ENCODE measurements at places on chromosomes 13 and 19.
A peak's percentile ranks its signal among the peaks of the same experiment; 100 is the strongest.

- DNase-seq: no peak
These were observed 338.5 kb downstream of the ZNF536 start for GRCh38 chr19:30710721-30711120.

- no peak for DNase-seq
These were observed 5.7 kb downstream of the ZNF558 start for GRCh38 chr19:8826371-8826770.

- no peak for DNase-seq
These were observed 4.9 kb upstream of the ZC3H13 start for GRCh38 chr13:46057256-46058015.

DNA sequence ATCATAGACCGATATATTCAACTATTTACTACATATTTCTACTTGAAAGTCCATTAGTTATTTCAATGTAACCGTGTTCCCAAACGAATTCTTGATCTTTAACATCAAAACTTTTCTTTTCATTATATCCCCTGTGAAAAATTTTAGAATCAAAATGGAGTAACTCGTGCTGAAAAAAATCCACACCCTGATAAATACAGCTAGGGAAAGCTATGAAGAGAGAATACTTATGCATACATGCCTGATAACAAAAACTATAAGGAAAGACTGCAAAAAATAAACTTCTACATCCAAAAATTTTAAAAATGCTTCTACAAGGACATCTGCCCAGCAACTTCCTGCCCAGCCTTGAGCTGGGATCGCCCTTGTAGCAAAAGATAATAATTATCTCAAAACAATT is 2458.3 kb upstream of the PCDH20 start:
- no peak for DNase-seq

GRCh38 chr13:94646904-94647303 is 45.2 kb downstream of the GPR180 start:
- DNase-seq: no peak

DNA sequence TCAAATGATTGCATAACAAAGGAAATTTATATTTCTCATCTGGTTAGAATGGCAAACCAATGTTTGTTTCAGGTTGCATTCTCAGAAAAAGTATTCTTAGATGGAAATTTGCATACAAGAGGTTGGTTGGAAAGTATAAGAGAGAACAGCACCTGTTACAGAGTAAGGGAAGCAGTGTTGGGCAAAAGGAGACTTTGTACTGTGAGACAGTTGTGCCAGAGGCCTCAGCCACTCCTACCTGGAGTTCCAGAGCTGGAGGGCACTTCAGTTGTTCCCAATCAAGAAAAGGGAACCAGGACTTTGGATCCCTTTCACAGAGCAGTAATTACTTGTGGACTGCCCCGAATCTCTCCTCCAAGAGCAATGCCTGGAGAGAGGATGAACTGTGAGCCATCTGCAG is 81.8 kb downstream of the SPRY2 start:
- DNase-seq: no peak

DNA sequence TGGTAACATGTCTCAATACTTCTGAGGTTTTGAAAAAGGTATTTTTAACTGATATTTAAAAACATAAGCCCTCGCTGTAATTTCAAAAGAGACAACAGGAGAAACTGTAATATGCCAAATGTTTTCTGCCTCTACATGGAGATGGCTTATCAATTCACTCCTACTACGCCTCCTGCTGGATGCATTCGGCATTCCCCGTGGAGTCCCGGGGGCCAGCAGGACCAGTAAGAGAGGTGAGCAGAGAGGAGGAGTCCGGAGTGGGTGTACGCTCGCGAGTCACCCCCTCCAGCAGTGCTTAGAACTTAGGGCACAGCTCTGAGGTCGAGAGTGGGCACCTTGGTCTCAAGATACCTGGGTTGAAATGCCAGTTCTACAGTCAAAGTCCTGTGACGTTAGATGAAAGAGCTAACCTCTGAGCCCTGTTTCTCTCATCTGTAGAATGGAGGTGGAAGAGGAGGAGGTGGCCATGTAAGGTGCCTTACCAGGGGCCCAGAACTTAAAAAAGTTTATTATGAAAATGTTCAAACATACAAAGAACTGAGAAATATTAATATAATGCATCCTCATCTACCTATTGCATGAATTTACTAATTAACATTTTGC is 110.2 kb downstream of the STK24 start:
- no peak for DNase-seq

- DNase-seq: no peak
These were observed at the start of gene SMIM44 for GRCh38 chr19:3483226-3483628. SMIM44 (minus strand) TSS chr19:3483441; CDS start chr19:3483403, 38 bp downstream.

- no peak for DNase-seq
These were observed 28.1 kb downstream of the SLC7A1 start for GRCh38 chr13:29567411-29567810.

GRCh38 chr13:80086304-80086721 is 254.6 kb downstream of the SPRY2 start:
- DNase-seq: no peak

DNA sequence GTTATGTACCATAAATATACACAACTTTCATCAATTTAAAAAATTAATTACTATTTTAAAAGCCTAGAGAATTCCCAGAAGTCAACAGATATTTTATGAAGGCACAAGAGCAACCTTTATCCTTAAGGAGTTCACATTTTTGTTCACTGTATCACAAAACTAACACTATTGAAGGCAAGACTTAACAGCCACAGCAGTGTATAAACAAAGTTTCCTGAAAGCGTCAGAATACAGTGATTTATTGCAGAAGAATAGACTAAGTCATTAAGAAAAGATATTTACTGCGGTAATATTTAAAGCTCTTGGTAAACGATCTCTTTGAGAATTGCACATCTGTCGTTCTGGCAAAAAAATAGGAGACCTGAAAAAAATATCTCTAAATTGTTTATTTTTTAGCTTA is 419.3 kb upstream of the NBEA start:
- DNase-seq: no peak

DNA sequence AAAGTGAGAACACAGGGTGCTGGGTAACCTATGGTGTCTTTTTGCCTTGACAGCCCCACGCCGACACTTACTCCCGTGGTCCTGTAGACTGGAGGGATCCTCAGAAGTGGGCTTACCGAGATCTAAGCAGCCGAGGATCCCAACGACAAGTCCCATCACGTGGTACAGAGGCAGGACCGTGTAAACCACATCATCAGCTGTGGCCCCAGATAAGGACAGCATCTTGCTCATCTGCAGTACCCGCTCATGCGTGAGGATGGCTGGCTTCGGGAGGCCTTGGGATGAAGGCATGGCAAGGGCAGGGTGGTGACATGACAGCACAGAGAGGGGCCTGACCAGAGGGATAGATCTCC is 2.1 kb downstream of the SLC27A5 start:
- no peak for DNase-seq

- DNase-seq: no peak
These were observed 6.3 kb downstream of the PLEKHF1 start for GRCh38 chr19:29671393-29672160.

- no peak for DNase-seq
These were observed 9.1 kb upstream of the SERTAD3 start for GRCh38 chr19:40453151-40453735.

- no peak for DNase-seq
These were observed 6.9 kb downstream of the B3GNT8 start for GRCh38 chr19:41420101-41420880.

DNA sequence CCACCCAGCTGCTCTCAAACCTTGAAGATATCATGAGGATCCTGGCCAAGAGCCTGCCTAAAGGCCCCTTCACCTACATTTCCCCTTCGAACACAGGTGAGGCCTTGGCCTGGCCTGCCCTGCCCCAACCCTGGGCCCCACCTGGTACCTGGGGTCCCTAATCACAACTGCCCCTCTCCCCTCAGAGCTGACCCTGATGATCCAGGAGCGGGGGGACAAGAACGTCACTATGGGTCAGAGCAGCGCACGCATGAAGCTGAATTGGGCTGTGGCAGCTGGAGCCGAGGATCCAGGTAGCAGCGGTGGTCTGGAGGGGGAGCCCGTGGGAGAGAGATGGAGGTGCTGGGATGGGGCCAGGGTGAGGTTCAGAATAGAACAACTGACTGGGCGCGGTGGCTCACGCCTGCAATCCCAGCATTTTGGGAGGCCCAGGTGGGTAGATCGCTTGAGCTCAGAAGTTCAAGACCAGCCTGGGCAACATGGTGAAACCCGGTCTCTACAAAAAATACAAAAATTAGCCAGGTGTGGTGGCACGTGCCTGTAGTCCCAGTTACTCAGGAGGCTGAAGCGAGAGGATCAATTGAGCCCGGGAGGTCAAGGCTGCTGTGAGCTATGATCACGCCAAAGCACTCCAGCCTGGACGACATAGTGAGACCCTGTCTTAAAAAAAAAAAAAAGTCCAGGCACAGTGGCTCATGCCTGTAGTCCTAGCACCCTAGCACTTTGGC is 17.5 kb downstream of the DDX39A start:
- no peak for DNase-seq

GRCh38 chr19:48403606-48404005 is 10.1 kb downstream of the GRIN2D start:
- DNase-seq: peak; percentile 22

GRCh38 chr19:38496603-38497487 is 63.4 kb downstream of the RYR1 start:
- DNase-seq: no peak

DNA sequence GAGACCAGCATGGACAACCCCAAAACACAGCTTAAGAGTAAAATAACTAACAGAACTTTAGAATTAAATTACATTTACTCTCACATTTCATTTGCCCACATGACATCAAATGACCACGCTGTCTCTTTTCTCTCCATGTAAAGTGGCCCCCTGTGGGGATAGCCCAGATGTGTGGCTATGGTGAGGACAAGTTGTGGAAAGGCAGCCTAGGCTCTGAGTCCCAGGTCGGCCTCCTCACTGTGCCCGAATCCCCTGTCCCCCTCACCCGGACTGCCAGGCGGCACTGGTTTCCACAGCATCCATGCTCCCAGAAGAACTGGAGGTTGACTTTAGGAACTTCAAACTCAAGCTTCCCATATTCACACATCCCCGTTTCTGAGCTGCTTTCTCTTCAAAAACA is 111.8 kb upstream of the UQCRFS1 start:
- DNase-seq: no peak

All from NCI-H510A (cell line).